ENCODE measurements at places on chromosomes 1 and 21.
A peak's percentile ranks its signal among the peaks of the same experiment; 100 is the strongest.

DNA sequence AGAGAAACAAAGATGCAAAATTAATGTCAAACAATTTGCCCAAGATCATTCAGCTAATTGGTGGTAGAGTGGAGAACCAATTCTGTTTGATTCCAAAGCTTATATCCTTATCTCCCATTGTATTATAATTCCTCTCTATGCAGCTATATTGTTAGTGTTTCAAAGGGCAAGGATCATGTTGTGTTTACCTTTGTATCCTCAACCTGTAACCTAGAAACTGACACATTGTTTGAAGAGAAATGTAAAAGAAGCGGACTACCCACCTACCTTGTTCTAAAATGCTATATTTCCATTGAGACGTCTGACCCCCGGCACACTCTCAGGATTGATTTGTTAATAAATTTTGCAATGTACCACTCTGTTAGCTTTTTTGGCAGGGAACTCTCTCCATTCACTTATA, 9.3 kb downstream of the RAVER2 start:
- DNase-seq: no peak

DNA sequence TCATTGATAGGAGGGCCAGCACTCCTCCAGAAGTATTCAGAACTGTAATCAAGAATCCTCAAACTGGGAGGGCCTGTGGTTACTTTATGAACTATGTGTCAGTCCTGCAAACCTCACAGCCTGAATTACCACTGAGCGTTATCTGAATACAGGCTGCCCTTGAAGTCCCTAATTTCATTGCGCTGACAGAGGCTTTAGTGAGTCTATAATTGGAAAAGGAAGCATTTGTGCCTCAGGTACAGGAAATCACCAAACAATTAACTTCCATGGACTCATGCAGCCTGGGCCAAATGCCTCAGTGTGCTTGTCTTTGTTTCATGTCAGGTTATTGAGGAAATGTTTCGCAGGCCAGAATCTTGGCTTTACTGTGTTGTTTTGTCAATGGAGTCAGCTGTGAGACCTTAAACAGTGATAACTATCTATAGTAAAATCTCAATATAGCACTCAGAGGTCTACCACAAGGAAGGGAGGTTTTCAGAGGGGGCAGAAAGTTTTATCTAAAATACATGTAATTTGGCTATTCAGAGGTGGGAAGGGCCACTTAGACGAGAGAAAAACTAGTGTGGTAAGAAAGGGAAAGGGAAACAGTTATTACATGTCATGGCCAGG, 32.9 kb upstream of the DOCK7 start:
- DNase-seq: no peak

- no peak for DNase-seq
These were observed 58.4 kb downstream of the DYRK1A start for GRCh38 chr21:37425001-37425400.

GRCh38 chr1:205945069-205945468, 1.8 kb upstream of the SLC26A9 start:
- no peak for DNase-seq

- DNase-seq: no peak
These were observed 258.1 kb upstream of the C1orf87 start for GRCh38 chr1:60331647-60332046.

DNA sequence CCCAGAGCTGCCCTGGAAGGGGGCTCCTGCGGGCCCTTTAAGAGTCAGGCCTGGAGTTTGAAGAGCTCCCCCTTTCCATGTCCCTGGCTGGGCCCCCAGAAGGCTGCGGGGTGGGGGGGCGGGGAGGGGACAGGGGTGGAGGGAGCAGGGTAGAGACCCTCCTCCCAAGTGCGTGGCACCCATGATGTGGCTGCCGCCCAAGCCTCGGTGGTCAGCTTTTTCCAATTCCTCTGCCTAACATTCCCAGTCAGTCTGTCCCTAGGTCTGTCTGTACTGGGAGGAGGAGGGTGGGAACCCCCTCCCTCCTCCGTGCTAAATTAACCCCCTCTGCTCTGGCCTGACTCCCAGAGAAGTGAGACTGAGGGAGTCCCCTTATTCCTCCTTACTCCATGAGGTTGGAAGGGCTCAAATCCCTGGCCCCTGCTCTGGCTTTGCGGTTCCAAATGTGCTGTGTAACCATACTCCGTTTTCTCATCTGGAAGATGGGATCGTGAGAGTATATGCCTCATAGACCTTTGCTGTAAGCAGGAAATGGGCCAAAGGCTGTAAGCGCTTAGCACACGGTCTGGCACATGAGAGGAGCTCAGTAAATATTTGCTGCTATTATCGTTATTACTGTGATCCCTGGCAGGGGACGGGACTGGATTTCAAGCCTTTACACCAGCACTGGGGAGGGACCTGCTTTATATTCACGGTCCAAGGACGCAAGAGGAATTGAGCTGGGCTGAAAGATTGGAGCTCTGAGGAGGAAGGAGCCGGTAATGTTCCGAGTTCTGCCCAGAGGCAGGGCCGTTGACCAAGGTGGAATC, 658 bp upstream of the COL16A1 start:
- peak; percentile 70 for DNase-seq
